Calu3 (cell line): ENCODE measurements at places on chromosomes 3 and 15.

DNA sequence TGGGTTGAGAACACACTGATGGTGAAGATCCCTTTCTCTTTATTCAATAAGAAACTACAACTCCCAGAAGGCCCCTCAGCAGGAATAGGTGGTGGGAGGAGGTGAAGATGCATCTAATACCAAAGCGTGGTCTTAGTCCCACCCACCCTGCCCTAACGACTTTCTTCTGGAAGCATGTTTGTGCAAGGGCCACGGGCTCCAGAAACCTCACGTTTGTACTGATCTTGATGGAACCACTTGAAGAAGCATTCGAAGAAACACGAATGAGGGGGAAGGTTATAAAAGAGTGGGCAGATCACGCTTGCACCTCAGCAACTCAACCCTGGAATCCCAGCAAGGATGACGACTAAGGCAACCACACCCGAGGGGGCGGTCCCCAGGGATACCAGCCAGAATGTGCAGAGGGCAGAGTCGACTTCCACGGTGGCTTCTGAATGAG, 10.6 kb upstream of the SLC25A36 start:
- H3K4me1 ChIP-seq = no peaks in the 10 kb centered on the region
- H3K27ac ChIP-seq = no peak overlapping the region
- H3K36me3 ChIP-seq = no peaks in the 10 kb centered on the region

- DNase-seq = no peak
- no peaks in the 10 kb centered on the region for H3K27me3 ChIP-seq
- no peak overlapping the region for H3K4me3 ChIP-seq
These were observed 15.0 kb upstream of the DAG1 start for GRCh38 chr3:49454898-49455681.

DNA sequence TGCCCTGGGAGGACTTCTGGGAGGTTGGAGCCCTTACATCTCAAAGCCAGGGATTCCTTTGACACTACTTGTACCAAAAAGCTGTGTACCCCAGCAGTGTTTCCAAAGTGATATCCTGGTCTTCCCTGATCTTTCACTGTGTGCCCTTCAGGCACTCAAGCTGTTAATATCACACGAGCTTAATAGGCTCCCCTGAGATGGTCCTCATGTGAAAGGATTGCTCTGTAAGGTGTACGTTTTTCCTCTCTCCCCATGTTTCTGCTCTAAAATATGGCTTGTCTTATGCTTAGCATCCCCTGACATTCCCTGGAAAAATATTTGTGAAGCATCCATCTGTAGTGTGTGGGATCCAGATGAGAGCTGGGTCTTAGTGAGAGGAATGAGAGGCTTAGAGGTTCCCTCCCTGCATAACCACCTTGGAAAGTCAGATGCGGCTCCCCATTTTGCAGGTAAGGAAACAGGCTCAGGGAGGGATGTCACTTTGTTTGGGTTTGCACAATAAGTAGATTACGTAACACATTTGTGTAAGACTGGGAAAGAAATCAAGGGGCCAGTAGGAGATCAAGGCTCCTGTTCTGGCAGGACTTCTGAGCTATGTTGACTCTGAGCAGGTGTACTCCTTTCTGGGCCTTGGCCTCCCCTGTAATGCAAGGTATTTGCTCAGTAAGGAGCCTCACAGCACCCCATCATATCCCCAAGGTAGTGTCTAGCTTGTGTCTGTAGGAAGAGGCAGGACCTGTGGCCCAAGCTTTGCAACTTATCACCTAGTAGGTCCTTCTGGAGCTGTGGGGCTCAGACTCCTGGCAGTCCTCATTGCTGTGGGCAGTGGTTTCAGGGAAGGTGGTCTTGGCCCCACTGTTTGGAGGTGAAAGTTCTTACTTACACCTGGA, 667 bp upstream of the ACOX2 start:
- no peak overlapping the region for H3K4me3 ChIP-seq
- no peaks in the 10 kb centered on the region for H3K27me3 ChIP-seq
- H3K36me3 ChIP-seq = peaks cover 2% of the 10 kb centered on the region
- DNase-seq = no peak
- H3K4me1 ChIP-seq = peaks cover 21% of the 10 kb centered on the region

- H3K27me3 ChIP-seq = no peaks in the 10 kb centered on the region
- no peak overlapping the region for H3K4me3 ChIP-seq
- DNase-seq = no peak
- H3K36me3 ChIP-seq = no peaks in the 10 kb centered on the region
- no peak overlapping the region for H3K27ac ChIP-seq
These were observed 15.0 kb upstream of the JMJD7 start for GRCh38 chr15:41812820-41813375.

- no peaks in the 10 kb centered on the region for H3K27me3 ChIP-seq
- H3K4me1 ChIP-seq = peaks cover 26% of the 10 kb centered on the region
- H3K27ac ChIP-seq = peak overlapping the region; percentile 69
- DNase-seq = no peak
These were observed 26.6 kb downstream of the SEMA7A start for GRCh38 chr15:74406992-74407705.

DNA sequence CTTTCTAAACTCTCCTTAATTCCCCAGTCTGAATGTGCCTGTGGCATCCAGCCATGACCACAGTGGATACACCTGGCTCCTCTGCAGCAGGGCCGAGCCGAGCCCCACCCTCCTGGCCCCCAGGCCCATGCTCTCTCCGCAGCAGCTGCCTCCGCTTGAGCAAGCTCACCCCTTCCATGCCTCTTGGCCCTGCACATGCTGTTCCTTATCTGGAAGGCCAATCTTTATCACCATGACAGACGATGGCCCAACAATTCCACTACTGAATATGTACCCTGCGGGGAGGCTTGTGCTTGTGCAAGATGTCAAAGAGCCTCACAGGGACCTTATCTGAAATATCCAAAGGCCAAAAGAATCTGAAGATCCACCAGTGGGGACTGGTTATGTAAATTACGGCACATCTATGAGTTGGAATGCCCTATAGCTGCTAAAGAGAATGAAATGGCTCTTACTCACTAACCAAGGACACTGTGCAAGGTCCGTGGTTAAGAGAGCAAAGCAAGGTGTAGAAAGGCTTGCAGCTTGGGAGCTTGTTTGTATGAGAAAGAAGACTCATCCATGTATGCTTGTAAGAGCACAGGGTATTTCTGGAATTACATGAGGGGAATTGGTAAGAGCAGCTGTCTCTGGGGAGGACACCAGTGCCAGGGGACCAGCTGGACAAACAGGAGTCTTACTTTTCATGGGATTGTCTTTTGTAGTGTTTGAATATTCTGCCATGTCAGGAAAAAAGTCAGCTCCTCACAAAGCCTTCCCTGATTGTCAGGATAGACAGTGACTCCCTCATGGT, 55.2 kb downstream of the WNT7A start:
- no peaks in the 10 kb centered on the region for H3K27me3 ChIP-seq
- H3K4me3 ChIP-seq = no peak overlapping the region

DNA sequence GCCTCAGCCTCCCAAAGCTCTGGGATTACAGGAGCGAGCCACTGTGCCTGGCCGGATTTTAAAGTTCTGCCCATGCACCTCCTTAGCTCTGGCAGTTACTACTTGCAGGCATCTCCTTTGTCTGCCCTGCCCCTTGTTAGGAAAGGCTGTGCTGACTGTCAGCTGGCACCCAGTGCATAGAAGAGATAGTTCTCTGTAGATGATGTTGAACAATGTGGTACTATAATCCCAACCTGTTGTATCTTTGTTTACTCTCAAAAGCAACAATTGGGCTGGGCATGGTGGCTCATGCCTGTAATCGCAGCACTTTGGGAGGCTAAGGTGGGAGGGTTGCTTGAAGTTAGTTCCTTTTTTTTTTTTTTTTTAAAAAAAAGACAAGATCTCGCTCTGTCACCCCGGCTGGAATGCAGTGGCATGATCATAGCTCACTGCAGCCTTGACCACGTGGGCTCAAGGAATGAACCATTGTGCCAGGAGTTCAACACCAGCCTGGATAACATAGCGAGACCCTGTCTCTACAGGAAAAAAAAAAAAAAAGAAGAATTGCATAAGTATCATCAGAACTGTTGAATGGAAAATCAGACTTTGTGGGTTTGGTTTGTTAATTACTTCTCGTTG, 30.6 kb downstream of the FLNB start:
- no peak for DNase-seq
- H3K27me3 ChIP-seq = no peaks in the 10 kb centered on the region
- H3K36me3 ChIP-seq = peaks cover 17% of the 10 kb centered on the region
- no peak overlapping the region for H3K4me3 ChIP-seq
- H3K4me1 ChIP-seq = peaks cover 57% of the 10 kb centered on the region
